ENCODE measurements at places on chromosomes 16 and 17.

DNA sequence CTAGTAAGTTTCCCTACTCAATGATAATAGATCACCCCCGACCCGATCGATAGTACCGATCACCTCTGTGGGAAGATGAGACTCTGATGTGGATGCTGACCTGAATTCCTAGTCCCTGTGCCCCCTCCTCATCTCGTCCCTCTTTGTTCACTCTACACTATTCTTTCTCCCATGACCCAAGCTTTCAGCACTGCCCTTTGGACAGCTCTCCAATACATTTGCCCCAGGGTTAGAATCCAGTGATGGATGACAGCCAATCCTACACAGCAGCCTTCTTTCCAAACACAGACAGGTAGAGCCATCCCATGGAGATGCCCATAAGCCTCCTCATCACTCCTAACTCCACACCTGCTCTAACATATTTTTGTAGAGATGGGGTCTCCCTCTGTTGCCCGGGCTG is 141.1 kb downstream of the GSG1L start:
- DNase-seq = no peak

DNA sequence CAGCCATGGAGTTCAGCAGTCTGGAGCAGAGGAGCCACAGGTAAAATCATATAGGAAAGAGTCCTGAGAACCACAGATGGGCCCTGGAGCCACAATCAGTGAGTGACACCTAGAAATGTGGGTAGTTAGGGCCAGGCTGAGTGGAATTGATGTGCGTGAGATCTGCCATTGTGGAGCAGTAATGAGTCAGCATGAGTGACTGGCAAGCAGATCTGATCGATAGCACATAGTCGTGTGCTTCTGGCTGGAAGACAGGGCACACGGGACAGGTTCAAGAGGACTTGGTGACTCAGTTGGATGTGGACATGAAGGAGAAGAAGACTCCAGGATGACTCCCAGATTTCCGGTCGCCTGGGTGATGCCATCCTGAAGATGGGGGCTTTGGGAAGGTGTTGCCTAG is 12.3 kb downstream of the ADORA2B start:
- no peak for DNase-seq

DNA sequence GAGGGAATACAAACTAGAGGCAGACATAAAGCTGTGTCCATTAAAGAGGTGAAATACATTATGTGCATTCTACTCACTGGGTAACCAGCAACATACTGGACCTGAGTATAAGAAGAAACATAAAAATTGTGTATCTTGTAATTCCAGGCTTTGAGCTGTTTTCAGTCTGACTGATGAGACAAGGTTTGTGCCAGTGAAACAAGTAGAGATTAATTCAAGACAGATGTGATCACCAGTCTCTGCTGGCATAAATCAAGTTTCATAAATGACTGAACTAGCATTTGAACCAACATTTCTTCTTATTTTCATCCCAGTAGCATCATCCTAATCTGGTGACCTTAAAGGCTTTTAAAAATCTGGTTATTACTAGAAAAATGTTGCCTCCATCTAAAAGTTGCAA is 108.8 kb upstream of the RPL38 start:
- no peak for DNase-seq

DNA sequence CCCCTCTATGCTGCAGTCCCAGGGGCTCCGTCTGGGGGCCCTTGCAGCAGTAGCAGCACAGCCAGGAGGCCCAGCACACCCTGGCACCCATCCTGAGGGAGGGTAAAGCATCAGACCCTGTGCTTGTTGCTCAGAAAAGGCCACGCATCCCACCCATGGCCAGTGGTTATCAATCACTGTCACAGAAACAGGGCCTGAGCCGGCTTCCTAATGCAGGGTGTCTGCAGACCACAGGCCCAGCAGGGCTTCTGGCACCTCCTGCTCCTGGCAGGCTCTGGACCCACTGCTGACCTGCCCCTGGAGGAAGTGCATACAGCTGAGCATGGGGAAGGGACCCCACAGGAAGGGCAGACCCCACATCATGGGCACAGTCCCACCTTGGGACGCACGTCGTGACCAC is 26.9 kb upstream of the CDH15 start:
- DNase-seq = no peak

DNA sequence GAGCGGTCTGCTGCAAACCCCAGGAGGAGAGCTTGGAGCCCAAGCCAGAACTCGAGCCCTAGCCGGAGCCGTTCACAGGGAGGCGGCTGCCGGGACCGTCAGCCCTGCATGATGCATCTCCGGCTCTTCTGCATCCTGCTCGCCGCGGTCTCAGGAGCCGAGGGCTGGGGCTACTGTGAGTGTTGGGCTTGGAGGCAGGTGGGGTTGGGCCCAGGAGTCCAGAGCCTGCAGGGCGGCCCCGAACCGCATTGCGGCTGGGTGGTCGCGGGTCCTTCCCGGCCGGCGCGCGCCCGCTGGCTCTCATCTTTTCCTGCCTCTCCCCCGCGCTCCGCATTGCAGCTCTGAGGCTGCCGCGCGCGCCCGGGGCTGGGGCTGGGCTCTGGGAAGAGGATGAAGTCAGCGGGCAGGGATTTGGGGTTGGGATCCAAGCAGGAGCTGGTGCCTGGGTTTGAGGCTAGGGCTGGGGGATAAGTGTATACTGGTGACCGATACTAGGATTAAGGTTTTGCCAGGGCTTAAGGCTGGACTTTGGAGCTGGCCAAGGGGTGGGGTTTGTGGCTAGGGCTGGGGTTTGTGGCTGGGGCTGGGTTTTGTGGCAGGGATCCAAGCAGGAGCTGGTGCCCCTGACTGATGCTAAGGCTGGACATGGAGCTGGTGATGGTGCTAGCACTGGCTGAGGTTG is 532 bp downstream of the CNTNAP1 start:
- DNase-seq = no peak

DNA sequence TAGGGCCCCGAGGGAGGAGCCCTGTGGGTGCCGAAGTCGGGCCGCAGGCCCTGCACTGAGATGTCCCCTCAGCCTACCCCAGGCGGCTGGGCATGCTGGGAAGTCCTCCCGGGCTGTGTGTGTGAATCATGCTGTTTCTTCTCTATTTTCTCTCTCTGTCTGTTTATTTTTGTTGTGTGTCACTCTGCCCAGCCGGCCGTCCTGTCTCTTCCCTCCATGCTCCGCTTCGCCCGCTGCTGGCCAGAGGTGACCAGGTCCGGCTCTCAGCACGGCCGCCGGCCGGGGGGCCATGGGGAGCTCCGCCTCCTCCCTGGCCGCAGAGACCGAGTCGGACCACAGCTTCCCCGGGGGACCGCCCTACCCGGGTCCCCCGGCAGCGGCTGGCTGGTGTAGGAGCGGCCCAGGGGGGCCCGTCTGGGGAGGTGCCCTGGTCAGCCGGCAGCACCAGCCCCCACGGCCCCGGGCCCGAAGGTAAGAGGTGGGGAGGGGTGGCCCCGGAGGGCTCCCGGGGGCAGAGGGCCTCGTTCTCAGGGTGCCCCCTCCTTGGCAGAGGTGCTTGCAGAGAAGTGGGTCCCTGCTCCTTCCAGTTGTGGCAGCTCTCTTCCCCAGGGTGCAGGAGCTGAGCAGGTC is 12.5 kb downstream of the CAPN15 start:
- DNase-seq = no peak

DNA sequence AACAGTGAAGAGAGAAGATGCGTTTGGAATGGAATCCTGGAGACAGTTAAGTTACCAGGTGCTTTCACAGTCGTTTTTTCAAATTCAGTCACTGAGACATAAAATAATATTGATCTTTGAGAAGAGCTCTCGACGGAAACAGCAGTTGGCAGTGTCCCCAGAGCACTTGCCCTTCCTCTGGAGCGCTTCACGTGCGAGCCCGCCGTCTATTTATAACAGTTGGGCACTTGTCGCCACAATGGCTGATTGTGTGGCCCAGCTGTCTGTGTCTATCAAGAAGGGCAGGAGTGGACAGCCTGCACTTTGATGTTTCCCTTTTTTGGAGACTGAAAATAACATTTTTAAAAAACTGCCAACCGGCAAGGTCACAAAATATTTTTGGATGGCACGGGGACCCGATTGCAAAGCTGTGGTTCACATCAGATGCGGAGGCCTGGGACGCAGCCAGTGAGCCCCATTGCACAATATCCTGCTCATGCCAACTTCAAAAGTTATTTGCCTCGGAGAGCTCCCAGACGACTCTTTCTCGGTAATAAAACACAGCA is 62.9 kb downstream of the ADCY9 start:
- peak; percentile 45 for DNase-seq
